ENCODE measurements at places on chromosomes 16 and 17.

DNA sequence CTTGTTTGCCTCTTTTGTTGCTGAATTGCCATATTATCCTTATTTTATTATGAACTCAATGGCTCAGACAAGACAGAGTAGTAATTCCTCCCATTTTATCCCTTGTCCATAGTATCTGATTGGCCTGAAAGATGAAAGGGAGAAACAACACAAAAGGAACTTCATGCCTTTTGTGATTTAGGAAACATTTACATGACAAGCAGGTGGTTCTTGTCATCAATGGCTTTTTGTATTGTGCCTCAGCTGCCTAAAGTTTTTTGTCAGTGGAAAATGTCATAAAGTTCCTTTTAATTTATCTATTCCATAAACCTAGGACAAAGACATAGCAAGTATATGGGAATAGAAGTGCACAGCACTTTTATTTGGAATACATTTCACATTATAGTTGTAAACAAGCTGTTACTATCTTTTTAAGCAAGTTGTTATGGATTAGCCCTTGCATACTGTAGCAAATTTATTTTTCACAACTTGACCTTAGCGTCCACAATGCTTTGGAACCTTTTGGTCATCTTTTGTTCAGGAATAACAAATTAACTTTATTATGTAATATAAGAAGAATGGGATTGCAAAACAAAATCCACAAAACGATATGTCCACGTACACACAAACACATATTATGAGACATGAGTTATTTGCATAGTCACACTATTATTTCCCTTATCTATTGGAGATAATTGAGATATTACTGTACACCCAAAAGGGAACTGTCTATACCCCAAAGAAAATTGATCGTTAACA, 12.4 kb upstream of the MPHOSPH6 start:
- no peak for DNase-seq

DNA sequence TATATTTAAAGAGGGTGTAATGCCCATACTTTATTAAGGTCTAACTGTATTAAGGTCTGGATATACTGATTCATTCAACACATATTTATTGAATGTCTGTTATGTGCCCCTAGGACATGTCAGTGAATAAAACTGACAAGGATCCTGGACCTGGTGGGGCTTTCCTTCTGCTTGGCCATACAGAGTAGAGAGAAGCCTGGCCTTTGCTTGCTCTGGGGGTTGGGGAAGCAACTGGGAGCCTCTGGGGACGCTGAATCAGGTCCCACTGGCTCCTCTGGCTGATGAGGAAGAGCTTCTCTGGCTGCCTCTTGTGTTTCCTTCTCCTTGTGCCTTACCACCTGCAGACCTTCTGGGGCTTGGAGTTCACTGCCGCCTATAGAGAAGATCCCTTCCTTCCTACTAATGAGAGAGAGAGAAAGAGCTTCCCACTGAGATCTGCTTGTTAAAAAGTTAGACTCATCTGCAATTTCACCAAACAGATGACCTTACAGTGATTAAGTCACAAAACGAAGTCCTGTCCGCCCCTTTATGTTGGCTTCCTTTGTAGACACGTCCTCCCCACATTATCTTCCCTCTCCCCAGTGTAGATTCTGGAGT, 49.7 kb downstream of the MSI2 start:
- no peak for DNase-seq

GRCh38 chr16:8173111-8173644, 417.1 kb downstream of the TMEM114 start:
- DNase-seq: peak; percentile 73

GRCh38 chr17:8695916-8696415, 48.7 kb downstream of the CCDC42 start:
- DNase-seq: no peak

- DNase-seq: no peak
Measured at GRCh38 chr17:77212081-77212832, 71.5 kb downstream of the SEC14L1 start.

GRCh38 chr16:13939821-13940220, 19.9 kb downstream of the ERCC4 start:
- DNase-seq: no peak

DNA sequence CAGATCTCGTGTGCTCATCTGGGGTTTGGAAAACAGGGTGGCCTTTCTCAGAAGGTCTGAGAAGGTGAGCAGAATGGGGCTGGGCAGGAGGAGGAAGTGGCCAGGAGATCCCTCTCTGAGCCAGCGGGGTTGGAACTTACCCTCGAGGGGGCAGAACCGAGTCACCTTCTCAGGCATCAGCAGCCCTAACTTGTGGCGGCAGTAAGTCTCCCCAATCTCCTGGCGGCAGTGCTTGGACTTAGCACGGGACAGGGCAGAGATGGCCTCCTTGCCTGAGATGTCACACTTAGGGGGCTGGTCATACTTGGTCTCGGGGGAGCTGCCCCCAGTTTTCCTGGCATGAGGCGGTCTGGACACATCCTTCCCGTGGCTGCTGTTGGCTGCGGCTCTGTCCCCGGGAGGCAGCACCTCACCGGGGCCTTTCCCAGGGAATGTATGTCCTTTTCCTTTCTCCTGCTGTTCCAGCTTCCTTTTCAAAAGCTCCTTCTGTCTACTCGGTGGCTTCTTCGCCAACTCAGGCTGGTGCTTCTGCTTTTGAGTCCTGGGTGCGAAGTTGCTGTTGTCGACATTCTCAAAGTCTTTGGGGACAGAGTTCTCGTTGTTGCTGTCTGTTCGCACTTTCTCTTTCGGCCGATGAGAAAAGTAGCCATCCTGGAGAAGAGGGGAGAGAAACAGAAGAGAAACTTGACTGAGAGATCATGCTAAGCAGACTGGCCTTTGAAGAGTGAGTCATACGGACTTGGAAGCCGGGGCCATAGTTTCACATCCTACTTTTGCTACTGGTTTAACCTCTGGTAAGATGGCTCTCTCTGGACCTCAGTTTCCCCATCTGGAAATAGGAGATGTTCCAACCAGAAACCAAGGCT, 211.7 kb downstream of the XYLT1 start:
- DNase-seq: no peak

GRCh38 chr17:2049333-2050299, 5.3 kb upstream of the HIC1 start:
- peak; percentile 69 for DNase-seq

DNA sequence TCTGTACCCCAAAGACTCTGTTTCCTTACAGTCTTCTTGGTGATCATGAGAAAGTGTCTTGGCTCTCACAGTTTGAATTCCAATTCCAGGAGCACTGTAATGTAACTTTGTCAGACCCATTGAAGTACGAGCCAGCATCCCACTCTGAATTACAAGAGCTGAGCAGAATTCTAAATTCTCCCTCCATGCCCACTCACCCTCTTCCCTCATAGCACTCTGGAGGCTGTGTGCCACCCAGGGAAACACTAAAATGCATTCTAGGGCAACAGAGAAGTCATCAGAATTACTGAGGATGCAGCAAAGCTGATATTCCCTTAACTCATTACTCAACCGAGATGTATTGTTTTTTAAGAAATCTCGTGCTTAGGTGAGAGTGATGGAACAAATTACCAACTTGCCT, 154.1 kb downstream of the SHISA9 start:
- no peak for DNase-seq

GRCh38 chr16:12781777-12782176, 21.9 kb downstream of the CPPED1 start:
- DNase-seq: no peak

DNA sequence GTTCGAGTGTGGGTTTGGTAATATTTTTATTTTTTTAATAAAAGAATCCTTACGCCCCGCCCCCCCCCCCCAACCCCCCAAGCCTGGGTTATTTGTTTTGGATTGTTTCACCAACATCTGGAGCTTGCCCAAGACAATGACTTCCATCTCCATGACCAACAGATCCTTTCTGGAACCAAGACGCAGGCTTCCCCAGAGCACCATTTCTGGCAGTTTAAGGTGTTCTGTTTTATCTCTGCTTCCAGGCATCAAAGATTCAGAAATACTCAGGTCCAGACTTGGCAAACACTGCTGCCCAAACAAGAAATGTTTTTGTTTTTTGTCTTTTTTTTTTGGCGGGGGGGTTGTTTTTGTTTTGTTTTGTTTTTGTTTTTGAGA, 56.1 kb downstream of the PLXDC1 start:
- no peak for DNase-seq

DNA sequence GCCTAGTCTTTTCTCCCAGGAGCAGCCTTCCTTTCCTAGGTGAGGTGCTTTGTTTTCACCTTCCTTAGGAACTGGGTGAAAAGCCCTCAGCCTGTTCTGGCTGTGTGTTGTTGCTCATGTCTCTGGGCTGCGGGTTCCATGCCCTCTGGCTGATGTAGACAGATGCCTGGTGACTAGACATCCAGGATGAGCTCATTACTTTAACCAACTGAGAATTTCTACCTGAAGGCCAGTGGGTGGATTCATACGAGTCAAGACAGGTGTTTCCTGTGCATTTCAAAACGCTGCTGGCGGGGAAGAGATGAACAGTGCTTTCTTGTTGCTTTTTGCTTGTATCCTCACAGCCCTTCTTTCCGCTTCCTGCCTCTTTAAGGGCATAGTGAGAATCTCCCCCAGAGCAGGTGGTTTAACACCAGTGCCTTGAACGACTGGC, 22.3 kb downstream of the SAP30BP start:
- no peak for DNase-seq

DNA sequence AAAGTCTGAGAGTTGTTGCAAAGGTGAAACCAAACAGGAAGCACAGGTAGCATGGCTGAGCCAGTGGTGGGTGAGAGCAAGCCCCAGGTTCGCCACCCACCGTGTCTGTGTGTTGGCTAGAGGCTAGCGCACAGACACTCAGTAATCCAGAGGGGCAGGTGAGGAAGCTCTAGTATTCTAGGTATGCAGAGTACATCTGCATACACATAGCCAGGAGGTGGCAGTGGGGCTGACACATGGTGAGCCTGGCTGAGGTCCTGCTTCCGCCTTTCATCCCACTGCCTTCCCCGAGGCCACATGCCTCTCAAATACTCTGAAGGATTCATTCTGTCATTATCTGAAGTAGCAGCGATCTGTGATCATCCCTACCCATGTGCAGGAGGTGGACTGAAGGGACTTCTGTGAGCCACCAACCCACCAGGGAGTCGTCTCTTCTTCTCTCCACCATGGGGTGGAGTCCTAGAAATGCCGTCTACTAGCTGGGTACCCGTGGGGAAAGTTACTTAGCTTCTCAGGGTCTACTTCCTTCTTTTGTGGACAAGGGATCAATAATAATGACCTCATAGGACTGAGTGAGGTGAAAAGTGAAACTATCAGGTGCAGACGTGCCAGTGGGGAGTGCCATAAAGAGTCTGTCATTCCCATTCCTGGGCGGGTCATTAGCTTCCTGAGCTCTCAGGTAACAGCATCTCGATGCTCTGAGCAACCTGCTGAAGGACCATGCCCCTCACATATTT, 36.0 kb upstream of the ICAM2 start:
- no peak for DNase-seq

GRCh38 chr17:4634976-4635375, 6.5 kb downstream of the ALOX15 start:
- no peak for DNase-seq

DNA sequence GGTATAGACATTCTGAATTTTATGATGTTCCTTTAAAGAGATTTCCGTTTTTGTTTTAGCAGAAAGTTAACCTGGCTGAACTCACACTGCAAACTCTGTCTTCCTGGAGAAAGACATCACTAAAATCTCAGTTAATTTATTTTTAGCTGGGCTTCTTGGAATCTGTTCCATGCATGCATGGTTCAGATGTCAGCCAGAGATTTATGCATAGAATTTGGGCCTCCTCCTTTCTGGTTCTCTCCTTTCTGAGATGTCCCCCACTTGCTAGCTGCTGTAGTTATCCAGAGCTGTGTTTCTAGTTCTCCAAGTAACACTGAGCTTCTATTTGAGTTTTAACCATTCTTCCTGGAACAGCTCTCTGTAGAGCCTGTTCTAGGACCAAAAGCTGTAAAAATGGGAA, 77.3 kb upstream of the TANC2 start:
- DNase-seq: no peak

- DNase-seq: no peak
Measured at GRCh38 chr17:35089586-35090296, 26.2 kb upstream of the RFFL start.

DNA sequence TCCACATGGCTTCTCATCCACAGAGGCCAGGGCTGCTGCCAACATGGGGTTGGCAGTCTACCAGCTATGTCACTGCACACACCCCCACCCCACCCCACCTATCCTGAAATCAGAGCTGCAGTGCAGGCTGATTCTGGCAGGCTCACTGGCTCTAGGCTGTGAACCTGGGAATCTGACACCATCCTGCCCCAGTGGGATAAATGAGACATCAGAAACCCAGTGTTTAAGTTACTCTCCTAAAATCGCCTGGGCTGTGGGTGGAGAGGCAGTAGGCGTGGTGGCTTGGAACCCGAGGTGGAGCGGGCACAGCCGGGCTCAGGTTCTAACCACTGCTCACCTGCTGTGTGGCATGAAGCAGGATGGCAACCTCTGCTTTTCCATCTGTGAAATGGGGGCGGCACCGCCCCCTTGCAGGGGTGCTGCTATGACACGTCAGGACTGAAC, 5.6 kb downstream of the SLC38A8 start:
- DNase-seq: no peak

DNA sequence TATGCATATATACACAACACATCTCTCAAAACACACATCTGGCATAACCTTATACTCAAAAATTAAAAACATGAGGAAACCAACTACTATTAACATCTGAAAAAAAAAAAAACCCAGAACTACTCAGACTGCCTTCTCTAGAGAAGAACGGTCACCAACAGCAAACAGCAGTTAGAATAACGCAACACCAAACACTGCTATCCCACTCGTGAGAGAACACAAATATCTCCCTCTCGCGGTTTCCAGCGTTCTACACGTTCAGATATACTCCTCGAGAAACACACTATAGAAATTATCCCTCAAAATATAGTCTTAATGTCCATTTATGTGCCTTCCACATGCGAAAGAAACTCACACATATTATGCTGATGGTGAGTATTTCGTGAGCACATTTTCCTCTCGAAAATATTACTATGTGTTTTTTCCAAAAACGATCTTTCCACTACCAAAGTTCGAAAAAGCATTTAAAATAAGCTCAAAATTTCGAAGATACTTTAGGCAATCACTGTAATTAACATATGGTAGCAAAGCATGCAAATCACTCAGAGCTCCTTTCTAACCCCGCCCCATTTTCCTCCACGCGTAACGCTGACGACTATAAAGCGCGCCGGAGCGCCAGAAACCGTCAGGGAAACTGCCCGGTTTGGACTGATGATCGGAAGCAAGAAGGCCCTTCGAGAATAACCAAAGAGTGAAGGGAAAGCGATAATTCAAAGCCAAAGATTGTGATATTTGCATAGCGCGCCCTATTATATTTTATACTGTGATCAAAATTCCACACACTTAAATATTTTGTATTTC, 60.1 kb downstream of the TEX14 start:
- peak; percentile 98 for DNase-seq

GRCh38 chr17:11853321-11854151, 143.7 kb downstream of the ZNF18 start:
- no peak for DNase-seq

DNA sequence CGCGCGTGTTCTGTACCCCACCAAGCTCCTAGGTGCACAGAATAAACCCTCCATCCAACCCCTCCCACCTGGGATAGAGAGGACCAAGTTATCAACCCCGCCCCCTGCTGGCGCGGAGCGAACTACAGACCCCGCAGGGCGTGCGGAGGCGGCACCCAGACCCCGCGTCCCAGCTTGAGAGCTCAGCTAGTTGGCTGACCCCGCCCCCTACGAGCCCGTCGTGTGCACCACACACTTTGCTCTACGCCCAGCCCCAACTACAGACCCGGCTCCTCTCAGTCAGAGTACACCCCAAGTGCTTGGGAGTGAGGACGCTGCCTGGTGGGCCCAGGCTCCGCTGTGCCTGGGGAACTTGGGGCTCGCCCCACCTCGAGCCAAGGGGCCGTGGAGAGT, 1.5 kb downstream of the GRIN2A start:
- peak; percentile 76 for DNase-seq

GRCh38 chr17:70352834-70353233, 183.5 kb downstream of the KCNJ2 start:
- no peak for DNase-seq

GRCh38 chr17:78179372-78179771, 7.5 kb downstream of the TK1 start:
- no peak for DNase-seq
